DMS 273 treated with DMSO at 0.1 percent for 48 hours (cell line): ENCODE measurements at places on chromosomes 13 and 19.

GRCh38 chr19:45766296-45766868 is 2.7 kb downstream of the SIX5 start:
- DNase-seq, result no peak

- DNase-seq, result no peak
Measured at GRCh38 chr19:35703343-35703742, 1.0 kb upstream of the ZBTB32 start.

GRCh38 chr13:23842406-23842805 is 46.8 kb downstream of the MIPEP start:
- DNase-seq, result no peak

- DNase-seq, result no peak
Measured at GRCh38 chr13:40207001-40207478, 459.4 kb downstream of the FOXO1 start.

DNA sequence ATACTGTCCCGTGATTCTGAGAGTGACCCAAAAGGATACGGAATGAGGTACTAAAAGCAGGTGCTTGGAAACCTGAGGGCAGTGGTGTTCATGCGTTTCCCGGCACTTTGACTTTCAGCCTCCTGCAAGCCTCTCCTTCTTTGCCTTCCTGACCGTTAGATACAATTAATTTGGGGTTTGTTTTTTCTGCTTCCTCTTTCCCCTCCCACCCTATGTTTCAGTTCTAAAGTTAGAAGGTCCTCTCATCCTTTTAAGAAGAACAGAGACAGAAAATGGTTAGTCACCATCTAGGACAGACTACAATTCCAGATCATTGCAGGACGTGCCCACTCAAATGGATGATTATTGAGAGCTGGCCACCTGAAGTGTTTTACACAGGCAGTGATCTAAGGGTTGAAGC is 1.8 kb upstream of the LILRB4 start:
- DNase-seq, result no peak

GRCh38 chr19:15093001-15093400 is 11.0 kb downstream of the OR1I1 start:
- no peak for DNase-seq

DNA sequence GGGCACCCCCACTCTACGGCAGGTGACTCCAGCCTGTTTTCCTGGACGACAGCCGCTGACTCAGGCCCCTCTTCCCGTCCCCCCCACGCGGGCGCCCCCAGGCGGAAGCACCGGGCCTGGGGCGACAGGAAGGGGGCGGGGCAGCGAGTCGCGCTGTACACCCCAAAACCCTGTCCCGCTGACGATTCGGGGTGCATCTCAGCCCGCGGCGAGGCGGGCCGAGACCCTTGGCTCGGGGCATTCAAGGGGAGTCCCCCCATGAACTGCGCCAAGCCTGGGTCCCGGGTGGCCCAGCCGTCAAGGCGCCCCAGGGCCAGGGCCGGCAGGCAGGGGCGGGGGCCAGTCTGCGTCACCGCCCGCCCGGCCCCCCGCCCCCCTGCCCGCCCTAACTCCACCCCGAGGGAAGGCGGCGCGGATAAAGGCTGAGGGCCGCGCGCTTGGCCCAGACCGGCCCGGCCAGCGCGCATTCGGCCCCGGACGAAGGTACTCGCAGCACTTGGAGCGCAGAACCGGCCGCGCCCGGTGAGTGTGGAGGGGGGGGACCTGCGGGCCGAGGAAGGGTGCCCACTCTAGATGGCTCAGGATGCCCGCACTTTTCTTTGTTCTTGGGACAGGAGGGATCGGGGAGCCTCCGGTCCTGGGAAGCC is at the start of gene MIDN:
Gene MIDN (plus strand): TSS at position 445 of the 647 bp plus-strand sequence. CDS start 1,714 bp downstream, outside the sequence.
- peak; percentile 55 for DNase-seq

DNA sequence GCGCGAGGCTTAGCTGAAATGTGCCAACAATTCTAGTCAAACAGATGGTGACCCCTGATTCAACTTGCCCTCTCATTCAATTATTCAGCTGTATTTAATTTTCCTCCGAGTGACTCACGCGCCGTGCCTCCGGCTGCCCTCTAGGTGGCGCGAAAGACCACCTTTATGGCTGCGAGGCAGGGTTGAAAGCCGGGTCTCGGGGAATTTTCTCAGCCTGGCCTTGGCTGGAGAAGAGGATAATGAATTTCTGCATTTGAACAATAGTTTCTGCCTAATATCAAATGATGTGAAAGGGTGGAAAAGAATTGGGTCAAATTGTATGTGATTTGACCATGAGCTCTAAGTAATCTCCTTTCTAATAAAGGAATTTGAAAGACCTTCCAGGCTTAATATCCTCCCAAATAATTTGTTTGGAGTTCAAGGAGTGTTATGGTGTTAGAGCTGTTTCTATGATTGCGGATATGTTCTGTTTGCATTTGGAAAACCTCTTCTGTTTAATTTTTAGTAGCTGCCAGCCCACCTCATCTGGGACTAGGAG is 310.9 kb downstream of the ZNF536 start:
- DNase-seq, result peak; percentile 76

- DNase-seq, result no peak
Measured at GRCh38 chr13:113741191-113741668, 17.8 kb upstream of the TMEM255B start.

- DNase-seq, result no peak
Measured at GRCh38 chr13:110877737-110878258, 37.1 kb downstream of the ANKRD10 start.

- no peak for DNase-seq
Measured at GRCh38 chr13:72507416-72508199, 219.8 kb downstream of the MZT1 start.

DNA sequence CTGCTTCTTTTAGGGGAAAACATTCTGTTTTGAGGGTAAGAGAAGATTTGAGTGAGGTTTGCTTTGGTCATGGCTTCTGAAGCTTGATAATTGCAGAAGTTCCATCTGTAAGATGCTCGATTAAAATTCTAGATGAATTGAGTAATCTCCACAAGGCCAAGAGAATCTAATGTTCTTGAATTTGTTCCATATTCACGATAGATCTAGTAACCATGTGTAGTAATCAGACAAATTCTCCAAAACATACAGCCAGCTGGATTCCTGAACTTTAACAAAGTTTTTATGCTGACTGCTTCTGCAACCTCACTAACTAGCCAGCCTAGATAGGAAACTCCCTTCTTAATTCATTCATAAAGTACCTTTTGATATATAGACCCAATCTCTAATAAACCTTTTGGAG is 92.7 kb downstream of the COL4A2 start:
- DNase-seq, result no peak

DNA sequence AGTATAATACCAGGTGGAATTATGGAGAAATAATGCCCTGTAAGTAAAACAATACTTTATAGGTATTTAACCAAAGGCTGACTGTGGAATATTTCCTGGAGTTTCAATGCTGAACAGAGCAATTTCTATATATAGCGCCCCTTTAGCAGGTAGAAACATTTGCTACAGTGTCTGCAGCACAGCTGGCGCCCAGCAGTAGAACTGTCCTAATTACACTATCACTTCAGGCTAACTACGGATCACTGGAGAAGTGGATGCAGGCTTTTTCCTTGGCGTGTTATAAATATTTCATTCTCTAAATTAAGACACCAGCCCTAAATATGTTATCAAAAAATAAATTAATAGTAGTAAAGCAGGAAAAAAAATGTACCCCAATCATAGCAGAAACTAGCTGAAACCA is 3.1 kb downstream of the SHISA2 start:
- DNase-seq, result no peak
